Stimulated activated CD4-positive, alpha-beta T cell treated with anti-CD3 and anti-CD28 coated beads, Interleukin-1b, Interleukin-23, amount 100 ng/mL, for 4 hours (primary cell): ENCODE measurements at places on chromosomes 4 and X.

DNA sequence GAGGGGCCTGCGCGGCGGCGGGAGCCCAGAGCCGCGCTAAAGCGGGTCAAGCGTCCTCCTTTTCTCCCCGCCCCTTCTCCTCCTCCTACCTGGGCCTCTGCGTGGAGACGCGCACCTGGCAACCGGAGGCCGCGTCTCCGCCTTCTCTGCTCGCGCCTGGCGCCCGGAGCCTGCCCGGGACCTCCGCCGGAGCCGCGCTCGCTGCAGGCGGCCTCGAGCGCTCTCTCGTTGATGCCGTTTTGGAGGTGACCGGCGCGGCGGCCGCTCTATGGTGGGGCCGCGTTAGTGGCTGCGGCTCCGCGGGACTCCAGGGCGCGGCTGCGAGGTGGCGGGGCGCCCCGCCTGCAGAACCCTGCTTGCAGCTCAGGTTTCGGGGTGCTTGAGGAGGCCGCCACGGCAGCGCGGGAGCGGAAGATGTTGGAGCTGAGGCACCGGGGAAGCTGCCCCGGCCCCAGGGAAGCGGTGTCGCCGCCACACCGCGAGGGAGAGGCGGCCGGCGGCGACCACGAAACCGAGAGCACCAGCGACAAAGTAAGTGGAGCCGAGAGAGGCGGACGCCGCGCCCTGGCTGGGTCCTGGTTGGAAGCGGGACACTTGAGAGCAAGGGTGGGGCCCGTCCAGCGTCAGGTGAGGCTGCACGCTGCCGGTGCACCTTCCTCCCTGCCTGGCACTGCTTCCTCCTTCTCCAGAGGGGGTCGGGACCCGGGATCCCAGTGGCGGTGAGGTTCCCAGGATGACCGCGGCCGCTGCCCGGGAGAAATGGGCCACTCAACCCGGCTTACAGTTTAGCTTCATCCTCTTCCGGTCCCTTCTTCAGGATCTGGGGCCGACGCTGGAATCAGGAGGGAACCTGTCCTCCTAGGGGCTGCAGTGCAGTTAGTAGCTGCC lies at the start of gene CDS1:
Gene CDS1, plus strand, starts transcription at position 140 of the 888 bp plus-strand sequence. Its CDS starts 275 bp downstream, at position 415.
- no peak for DNase-seq

DNA sequence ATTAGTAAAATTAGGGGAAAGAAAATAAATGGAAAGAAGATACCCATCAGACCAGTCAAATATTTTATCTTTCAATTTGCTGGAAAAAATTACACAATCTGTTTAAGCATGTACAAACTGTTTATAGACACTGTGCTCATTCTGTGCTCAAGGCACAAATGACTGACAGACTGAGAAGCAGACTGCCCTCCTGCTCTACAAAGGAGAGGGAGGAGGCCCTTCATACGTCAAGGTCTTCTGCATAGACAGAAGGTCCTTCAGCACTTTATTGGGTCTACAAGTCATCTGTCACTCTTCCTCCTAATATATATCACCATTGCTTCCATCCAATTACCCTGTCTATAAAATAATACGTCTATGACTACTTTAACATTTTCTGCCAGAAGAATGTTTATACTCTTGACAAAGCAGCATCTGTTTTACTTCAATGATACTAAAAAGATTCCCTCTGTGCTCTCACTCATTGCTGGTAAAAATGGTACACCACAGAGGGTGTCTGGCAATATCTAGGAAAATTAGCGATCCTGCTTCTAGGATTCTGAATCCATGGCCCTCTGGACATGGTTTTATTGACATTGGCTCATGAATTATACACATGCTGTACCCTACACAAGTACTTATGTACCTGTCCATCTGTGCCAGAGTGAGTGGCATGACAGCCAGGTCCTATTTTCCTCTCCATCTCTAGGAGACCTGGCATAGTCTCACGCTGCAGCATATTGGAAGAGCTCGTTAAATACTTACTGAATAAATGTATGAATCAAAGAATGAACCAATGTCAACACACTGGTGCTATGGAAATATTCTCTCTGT lies 11.3 kb downstream of the SLC10A6 start:
- DNase-seq = no peak

DNA sequence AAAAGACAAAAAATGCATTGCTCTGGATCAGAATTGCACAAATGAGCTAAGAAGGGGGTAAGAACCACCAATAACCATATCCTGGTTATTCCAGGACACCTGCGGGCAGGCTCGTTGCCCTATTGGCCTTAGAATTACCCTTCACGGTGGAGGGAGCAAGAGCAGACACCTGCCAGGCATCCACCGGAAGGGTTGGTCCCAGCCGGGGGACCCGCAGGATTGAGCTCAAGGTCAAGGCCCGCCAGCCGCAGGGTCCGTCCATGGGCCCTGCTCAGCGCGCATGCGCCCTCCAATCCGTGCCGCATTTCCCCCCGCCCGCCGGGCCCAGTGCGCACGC lies 575 bp downstream of the SLC25A6 start:
- no peak for DNase-seq

DNA sequence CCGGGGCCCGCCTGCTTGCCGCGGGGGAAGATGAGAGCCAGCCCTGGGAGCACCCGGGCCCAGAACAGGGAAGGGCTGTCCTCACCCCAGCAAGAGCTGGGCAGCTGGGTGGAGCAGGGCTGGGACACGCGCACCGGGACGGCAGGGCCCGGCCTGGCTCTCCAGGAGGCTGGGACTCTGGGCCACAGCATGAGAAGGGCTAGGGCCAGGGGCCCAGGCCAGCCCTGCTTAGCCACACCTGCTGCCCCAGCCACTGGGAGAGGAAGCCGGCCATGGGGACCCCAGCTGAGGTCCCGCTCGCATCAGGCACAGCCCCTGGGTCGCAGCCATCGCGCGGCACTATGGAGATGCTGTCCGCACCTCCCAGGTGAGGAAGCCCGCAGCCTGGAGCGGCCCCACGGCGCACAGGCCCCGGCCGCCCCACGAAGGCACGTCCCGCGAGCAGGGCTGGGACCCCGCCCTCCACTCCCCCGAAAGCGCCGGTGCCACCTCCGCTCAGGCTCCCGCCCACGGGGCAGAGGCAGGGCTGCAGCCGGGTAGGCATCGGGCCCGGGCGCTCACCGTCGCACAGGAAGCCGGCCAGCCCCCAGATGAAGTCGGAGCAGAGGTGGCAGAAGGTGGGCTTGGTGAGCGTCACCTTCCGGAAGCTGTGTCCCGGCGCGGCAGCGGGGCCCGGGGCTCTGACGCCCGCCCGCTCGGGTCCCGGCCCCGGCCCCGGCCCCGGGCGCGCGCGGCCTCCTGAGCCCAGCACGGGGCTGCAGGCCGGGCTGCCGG lies 531 bp downstream of the DGKQ start:
- DNase-seq = peak; percentile 68

DNA sequence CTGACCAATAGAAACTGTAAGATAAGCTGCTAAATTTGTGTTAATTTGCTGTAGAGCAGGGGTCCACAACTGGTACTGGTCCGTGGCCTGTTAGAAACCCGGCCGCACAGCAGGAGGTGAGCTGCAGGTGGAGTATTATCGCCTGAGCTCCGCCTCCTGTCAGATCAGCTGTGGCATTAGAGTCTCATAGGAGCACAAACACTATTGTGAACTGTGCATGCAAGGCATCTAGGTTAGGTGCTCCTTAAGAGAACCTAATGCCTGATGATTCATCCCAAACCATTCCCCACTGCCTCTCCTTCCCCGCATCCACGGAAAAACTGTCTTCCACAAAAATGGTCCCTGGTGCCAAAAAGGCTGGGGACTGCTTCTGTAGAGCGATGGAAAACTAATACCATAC lies 19.7 kb downstream of the FBXW7 start:
- DNase-seq = no peak

GRCh38 chrX:56232221-56233082 lies at the start of gene KLF8:
TSS of gene KLF8 (plus strand) at chrX:56232356. CDS start at chrX:56233335, 979 bp downstream.
- DNase-seq = peak; percentile 22

- DNase-seq = no peak
Observed at GRCh38 chr4:164706675-164707074, 47.3 kb upstream of the SMIM31 start.

DNA sequence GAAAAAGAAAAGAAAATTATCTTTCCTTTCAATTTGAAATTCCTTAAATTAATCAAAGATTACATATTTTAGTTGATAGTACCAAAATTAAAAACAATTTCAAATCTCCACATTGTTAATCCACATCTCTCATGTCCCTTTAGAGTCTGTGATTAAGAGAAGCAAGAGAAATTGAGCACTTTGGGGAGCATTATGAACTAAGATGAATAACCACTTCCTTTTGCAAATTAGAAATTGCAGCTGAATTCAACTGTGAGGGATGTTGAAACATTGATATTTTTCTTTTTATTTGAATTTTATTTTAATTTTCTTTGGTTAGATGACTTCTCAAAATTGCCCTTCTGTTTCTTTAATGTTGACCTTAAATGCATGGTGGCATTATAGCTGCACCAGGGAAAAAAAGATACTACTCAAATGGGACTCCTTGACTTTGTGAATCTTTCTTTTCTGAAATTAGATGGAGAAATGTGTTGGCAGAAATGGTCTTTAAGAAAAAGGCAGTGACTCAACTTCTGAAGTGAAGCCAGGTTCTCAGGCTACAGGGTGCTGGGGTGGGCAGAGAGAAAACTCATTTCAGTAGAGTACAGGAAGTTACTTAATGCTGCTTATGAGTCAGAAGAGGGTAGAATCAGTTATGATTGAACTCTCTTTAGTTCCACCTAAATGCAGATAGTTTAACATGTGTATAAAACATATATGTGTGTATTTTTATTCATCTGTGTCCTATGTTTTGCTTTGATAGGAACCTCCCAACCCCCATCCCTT lies 92.0 kb upstream of the TNIP3 start:
- DNase-seq = peak; percentile 20

DNA sequence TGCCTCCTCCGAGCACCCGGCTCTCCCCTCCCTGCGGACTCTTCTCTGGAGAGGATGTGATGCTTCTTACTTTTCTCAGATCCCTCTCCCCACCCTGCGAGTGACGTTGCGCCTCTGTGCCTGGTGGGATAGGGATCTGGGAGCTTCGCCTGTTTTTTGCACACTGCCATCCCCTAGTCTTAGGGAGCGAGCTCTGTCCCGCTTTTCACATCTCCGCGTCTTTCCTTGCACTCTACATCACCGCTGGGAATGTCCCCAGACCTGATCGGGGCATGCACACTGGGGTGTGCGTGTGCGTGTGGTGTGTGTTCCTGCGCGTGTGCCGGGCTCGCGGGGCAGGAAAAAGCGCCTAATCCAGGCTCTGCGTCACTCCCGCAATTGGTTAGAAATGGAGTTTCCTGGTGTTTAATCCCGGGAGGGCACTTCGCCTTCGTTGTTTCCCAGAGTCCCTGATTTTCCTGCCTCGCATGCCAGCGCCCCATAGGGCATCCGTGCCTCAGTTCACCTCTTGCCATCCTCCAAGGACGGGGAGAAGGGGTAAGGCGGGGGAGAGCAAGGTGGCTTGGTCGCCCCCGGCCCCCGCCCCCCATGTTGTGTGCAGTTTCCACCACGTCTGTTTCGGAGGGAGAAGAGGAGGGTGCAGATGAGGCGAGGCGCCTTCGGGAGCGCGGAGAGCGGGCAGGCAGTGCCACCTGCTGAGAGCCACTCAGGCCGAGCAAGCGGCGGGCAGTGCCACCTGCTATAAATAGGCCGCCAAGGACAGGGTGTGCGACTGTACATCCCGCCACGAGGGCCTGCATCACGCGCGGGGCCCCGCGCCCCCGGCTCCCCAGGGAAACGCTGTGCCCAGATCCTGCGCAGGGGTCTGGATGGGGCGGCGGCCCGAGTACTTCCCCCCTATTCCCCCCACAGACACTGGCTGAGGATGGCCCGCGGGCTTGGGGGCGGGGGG lies 759 bp upstream of the TBC1D1 start:
- DNase-seq = no peak

GRCh38 chr4:4480685-4481398 lies 61.0 kb downstream of the STX18 start:
- no peak for DNase-seq

- no peak for DNase-seq
Observed at GRCh38 chrX:70013466-70014381, 36.0 kb downstream of the AWAT2 start.

DNA sequence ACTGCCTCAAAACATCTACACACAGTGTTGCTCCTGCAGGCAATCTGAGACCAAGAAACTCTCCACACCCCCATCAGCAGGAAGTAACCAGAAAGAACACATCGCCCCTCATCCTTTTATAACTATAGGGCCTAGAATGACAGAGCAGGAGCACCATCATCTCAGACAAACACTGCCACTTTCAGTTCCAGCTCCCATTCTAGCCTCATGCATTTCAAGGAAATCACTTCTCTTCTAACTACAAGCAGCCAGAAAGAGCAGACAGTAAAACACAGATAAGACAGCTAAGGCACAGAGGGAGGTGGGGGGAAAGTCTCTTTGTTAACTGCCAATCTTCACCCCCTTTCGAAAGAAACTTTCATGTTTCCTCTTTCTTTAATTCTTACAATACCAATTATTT lies 102.6 kb upstream of the TENT5D start:
- DNase-seq = no peak

DNA sequence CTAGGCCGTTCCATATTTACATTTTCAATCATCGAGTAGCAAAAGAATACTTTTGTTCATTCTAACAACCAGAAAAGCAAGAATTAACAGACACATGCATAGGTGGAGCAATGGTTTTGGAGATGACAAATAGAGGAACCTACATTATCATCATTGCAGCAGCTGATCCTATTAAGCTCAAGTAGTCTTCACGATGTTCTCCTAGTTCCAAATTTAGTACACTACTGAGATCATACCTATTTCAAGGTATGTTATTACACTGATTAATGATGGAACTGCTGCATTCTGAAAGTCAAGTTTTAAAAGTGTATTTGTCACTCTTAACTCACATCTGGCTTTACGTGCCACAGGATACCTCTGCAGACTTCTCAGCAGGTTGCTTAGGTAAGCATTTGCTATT lies 87.4 kb downstream of the ADGRA3 start:
- DNase-seq = no peak

DNA sequence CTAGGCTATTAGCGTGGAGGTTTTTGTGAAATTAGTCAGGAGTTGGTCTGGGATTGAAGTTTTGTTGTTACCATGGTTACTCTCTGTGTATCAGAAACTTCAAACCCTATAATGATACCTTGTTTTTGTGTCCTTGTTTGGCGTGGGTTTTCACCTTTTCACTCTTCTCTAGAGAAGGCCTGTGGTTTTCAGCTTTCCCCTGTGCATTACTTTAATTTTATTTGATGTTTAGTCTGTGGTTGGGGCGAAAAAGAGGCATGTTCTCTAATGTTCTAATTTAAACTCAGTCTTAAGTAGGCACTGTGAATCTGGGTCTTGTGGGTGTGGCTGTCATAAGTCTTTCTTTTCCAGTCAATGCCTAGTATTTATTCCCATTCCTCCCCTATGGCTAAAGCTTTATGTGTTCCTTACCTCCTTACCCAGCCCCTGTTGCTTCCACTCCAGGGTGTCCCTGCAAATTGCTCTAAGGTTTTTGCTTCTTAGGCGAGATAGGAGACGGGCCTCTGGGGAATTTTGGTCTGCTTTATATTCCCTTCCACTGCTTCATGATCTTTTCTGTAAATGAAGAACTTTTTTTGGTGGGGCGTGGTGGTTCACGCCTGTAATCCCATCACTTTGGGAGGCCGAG lies 326.3 kb upstream of the ZCCHC13 start:
- DNase-seq = no peak
